ENCODE measurements at places on chromosomes 4 and X.

DNA sequence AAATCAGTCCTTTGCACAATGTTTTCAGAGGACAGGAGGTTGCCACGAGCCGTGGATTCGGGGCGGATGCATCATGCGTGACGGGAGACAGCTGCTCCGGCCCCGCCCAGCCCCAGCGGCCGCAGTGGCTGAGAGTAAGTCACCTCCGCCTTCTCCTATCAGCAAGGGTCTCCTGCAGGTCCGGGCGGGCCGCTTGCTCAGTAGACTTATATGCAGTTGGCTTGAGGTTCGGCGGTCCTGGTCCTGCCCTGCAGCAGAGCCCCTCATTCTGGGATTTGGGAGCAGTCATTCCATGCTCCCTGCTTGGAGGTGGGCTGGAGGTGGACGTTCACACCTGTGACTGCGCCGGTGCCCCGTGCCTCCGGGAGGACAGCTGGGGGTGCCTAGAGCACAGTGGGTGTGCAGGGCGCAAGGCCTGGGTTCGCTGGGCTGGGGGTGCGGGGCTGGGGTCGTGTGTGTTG is 86.3 kb upstream of the ADRA2C start:
- no peak for DNase-seq

DNA sequence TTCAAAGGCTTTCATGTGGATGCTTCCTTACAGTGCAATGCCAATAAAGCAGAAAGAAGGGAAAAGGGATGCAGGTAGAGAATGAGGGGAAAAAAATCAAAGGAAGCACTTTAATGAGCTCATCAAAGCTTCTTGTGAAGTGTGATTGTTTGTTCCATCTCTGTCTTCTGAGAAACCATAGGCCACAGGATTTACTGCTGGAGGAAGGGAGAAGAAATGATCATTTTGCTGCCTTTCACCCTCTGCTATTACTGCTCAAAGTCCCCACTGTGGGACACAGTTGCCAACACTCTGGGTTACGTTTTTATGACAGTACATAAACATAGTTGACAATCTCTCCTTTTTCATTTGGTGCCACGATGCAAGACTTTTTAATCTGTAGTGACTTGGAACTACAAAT is 558.0 kb upstream of the TECRL start:
- no peak for DNase-seq

- DNase-seq, result no peak
Observed at GRCh38 chrX:11349661-11350337, 56.6 kb downstream of the AMELX start.

DNA sequence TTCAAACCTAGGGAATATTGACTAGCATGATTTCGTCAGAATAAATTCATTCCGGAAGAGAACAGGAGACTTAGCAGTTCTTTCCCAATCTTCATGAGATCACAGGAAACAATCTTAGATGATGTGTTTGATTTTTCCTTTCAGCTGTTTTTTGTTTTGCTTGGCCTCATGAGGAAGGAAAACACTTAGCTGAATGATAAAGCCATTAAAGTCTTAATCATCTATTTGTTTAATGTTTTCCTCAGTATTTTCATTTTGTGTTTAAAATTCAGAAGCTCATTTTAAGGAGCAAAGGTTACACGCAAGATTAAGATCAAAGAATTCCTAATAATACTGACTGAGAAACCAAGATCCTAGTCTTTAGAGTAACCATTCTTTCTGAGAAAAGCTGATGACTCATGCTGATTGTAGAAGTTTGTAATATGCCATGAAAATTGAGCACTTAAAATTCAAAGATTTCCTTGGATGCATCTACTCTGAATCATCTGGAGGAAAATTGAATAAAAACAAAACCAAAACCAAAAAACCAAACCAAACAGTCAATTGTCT is 15.4 kb upstream of the TBC1D19 start:
- DNase-seq, result no peak

GRCh38 chr4:138458751-138459150 is 216.6 kb upstream of the SLC7A11 start:
- no peak for DNase-seq

DNA sequence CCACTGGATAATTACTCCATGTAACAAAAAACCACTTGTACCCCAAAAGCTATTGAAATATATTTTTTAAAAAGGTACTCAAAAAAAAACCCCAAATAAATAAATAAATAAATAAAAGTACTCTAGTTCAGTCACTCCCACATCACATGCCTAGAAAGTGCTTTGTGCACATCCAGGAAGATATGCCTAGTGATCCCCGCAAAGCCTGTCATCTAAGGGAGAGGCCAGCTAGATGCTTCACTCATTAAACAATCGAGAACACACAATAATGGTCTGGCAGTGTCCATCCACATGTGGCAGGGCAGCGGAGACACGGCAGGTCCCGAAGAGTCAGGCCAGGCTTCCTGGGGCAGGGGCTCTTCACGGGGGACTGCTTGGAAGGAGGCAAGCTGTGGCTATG is 47.6 kb downstream of the RAB33B start:
- no peak for DNase-seq

DNA sequence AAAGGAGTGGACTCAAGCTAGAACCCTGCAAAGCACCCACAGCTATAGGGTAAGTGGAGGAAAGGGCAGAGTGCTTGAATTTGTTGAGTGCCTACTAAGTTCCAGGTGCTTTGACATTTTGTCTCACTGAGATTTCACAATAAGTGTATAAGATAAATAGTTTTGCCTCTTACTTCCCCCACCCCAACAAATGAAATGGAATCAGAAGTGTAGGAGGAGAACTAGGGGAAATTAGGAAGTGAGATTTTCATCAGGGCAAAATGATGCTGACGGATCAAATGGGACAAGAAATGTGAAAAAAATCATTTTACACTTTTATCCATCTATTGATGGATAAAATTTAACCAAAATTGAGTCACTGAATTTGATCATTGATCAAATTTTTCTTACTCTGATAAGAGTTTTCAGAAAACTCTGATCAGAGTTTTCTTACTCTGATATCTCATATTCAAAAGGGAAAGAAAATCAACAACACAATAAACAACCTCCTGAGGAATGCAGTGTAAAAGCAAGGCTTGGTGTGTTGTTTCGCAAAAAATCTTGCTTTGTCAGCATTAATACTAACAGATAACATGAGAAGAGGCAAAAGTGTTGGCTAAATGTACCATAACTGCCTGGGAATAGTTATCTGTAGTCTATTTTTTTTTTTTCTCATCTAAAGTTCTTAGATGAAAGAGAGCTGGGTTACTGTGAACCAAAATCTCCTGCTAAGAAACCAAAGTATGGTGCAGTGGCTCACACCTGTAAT is 24.9 kb downstream of the PLAC8 start:
- DNase-seq, result no peak

DNA sequence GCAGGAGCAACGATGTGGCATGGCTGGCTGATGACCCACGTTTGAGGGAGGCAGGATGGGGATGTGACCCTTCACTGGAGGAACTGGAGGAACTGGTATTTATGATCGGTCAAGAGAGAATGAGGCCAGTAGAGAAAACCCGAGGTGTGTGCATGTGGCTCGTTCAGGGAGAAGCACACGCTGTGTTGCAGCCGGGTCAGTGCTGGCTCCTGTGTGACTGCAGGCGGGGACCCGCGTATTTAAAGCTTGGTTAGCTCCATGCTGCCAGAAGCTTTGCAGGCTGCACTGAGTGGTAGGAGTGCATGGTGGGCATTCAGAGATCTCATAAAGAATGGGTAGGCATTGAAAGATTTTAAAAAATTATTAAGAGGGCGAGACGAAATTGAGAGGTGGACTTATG is 52.1 kb downstream of the NELFA start:
- no peak for DNase-seq

GRCh38 chrX:122866532-122866931 is 317.5 kb upstream of the GRIA3 start:
- DNase-seq, result no peak

DNA sequence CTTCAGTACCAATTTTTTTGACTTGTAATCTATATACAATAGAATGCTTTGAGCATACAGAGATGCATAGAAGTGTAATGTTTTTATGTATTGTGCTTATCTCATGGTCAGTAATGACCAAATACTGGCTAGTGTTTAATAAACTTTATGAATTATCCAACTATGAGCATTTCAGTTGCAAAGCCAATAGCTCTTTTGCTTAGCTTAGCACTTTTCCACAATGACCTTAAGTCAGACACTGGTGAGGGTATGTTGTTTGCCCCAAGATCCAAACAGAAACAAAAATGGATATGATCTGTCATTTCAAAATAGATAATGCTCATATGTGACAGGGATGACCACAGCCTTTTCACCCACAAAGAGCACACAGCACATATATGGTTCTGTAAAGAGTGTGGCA is 393.0 kb downstream of the AFF2 start:
- no peak for DNase-seq

DNA sequence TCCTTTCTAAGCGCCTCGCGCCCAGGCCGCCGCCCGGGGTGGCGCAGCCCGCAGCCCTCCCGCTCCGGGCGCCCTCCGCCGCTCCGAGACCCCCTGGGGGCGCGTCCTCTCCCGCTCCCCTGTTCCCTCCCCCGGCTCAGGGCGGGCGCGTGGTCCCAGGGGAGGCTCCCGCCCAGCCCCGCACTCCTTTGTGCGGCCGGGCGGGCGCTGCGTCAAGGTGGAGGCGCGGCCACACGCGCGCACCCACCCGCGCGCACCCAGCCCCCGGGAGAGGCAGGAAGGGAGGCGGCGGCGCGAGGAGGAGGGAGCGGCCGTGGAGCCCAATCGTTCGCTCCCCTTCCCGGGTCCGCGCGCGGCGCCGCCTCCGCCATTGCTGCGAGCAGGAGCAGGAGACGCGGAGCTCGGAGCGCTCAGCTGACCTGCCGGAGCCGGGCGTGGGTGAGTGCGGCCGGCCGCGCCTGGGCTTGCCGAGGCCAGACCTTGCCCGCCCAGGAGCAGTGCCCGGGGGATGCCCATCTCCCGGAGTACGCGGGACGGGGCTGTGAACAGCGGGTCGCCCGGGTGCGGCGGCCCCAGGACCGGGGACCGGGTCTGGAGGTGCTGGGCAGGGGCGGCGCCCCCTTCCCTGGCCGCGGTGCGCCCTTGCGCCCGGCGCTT is at the start of gene NSG1:
Gene NSG1, plus strand, starts transcription at position 367 of the 657 bp plus-strand sequence. CDS start 528 bp downstream, outside the sequence.
- DNase-seq, result no peak

DNA sequence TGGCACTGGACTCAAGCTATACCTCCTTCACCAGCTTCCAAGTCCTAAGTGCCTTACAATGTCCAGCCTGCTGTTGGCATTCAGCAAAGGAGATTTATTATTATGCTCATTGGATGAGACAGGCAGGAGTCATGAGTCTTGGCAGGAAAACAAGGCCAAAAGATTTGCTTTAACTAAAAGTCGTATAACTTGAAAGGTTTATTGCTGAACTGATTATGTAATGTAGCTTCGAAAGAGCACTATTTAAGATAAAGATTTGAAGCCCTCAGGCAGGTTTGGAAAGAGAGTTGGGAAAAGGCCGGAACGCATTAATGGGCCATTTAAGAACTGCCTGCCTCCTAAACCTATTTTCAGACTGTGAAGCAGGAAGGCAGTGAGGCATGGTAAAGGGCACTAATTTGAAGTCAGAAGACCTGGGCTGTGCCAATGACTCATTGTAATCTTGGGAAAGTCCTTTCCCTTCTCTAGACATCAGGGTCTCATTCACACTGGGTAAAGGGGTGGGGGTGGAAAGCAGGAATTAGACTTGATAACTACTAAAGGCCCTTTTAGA is 280.5 kb upstream of the EDA2R start:
- no peak for DNase-seq

GRCh38 chrX:113400193-113400704 is 559.6 kb upstream of the AMOT start:
- DNase-seq, result no peak

DNA sequence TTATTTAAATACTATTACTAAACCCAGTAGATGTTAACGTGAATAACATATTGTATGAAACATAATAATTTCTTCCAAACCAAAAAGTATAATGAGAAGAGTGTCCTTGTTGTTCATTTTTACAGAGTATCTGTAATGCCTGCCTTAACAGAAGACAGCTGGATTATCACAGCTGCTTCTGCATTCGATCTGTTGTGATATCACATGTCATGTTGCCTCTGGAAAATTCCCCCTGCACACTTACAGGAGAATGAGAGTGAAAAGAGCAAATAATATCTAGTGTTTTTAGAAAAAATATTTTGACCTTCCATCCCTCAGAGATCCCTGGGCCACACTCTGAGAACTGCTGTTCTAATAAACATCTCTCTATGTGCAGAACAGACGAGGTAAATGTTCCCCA is 240.1 kb upstream of the NOCT start:
- DNase-seq, result no peak

DNA sequence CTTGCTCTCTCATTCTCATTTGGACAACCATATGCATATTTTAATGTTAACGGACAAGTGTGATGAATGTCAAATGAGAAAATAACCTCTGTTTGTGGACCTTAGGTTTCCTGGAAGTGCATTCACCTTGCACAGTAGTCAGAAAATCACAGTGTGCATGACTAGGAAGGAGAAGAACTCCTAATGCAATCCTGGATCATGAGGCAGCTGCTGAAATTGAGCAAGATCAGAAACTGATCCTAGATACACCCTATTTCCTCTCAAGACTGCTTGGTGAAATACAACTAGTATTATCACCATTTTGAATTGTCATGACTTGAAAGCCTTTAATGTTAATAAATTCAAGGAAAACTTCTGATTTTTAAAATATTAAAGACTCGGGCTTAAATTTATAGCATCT is 1148.9 kb downstream of the STIM2 start:
- no peak for DNase-seq

GRCh38 chr4:168743601-168744000 is 246.7 kb downstream of the PALLD start:
- no peak for DNase-seq

DNA sequence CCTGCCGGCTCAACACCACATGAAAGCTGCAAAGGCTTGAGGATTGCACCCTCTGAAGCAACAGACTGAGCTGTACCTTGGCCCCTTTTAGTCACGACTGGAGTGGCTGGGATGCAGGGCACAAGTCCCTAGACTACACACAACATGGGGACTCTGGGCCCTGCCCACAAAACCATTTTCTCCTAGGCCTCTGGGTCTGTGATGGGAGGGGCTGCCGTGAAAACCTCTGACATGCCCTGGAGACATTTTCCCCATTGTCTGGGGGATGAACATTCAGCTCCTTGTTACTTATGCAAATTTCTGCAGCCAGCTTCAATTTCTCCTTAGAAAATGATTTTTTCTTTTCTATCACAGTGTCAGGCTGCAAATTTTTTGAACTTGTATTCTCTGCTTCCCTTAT is 123.5 kb upstream of the SMARCAD1 start:
- no peak for DNase-seq

- DNase-seq, result no peak
Observed at GRCh38 chr4:835148-836002, 9.4 kb upstream of the CPLX1 start.

All from stimulated activated CD8-positive, alpha-beta memory T cell treated with anti-CD3 and anti-CD28 coated beads, Interleukin-15, amount 100 ng/mL, for 48 hours (primary cell).